ENCODE measurements at places on chromosomes 5 and 9.

DNA sequence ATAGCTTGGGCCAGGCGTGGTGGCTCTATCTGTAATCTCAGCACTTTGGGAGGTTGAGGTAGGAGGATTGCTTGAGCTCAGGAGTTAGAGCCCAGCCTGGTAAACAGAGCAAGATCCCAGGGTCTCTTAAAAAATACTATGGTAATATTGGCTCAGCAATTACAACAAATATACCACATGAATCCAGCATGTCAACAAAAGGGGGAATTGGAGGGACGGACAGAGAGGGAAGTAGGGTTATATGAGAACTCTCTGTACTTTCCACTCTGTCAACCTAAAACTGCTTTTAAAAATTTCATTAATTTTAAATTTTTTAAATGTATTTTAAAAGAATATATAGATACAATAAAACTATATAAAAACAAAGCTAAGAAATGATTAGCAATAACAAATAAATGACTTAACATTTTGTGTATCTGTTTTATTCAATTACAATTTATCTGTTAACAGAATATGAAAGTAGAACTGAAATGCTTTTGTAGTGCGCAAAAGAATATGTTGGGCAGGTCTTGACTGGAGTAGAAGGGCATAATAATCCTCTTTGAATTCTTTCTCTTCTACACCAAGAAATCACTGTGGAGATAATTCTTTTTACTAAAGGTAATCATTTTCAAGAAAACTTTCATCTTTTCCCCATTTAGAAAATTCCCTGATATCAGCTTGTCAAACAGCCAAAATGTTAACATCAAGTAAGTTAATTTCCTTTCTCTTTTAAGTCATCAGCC is 12.9 kb upstream of the CDC42SE2 start:
- DNase-seq, result no peak

DNA sequence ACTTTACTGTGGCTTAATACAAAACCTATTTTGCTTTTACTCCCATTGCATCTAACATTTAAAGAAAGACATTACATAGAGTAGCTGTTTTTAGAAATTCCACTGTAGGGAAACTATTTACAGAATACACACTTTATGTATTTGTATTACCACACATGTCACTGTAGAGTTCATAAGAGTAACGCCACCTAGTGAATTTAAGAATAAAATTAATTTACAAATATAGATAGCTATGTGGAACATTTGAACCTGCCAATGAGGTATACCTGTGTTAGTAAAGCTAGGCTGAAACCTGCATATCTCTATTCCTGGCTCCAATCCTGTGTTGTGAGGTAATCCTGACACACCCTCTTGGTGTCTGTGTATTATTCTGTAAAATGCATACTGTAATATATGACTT is 234.4 kb downstream of the MAST4 start:
- no peak for DNase-seq

DNA sequence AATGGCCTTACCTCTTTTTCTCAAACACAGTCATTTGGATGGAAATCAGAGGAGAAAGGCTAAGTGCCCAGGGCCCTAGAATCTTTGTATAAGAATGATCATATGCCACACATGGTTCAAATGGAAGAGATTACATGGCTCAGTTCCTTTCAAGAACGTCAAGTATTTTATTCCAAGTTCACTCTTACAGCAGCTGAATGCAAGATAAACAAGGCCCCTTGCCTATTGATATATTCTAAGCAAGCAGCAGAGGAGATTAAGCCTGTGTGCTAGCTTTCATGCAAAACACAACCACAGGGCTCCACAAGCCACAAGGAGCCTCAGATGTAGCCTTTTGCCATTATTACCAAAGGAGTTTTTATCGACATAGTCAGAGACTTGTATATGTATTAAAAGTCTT is 55.3 kb upstream of the SLCO6A1 start:
- DNase-seq, result no peak

DNA sequence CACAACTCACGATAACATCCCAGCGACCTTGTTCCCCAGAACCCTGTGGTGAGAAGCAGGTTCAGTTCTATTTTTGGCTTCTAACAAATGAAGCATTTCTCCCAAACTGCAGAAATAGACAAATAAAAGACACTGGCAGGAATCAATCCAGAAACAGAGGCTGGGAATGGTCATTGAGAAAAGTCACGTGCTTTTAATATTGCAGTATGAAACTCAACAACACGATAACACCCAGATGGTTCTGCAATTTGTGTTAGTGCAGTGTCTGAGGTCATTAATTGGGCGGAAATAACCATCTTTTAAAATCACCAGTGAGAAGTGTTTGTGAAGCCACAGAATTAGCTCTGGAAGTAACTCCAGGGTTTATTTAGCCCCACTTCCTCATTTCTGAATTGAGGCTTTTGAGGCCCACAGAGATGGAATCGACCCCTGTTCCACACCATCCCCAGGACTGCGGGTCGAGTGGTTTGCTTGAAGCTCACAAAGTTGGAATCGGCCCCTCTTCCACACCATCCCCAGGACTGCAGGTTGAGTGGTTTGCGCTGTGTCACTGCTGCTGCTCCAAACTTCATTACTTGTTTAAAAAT is 164.7 kb upstream of the IRX4 start:
- no peak for DNase-seq

GRCh38 chr9:131008909-131009618 is at the start of gene LAMC3:
Gene LAMC3 (plus strand): TSS chr9:131009174. CDS start chr9:131009215, 41 bp downstream.
- no peak for DNase-seq

DNA sequence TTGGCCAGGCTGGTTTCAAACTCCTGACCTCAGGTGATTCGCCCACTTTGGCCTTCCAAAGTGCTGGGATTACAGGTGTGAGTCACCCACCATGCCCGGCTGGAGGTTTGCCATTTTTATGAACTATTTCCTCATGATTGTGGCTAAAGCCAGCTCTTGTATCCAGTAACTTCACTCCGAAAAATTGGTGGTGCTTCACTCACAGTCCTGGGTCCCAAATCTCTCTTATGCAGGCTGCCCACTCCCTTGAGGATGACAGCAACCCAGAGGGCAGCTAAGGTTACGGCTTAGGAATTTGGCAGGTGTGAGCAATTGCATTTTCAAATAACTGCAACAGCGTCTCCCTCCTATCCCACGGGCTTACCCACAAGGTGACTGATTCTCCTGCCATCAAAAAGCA is 23.4 kb upstream of the FUBP3 start:
- no peak for DNase-seq
